Activated CD8-positive, alpha-beta T cell treated with anti-CD3 and anti-CD28 coated beads, Interleukin-2, amount 10 ng/mL, durations not matched to agents 7 days and 5 days (primary cell): ENCODE measurements at places on chromosomes 6 and 20.

- no peak for DNase-seq
Measured at GRCh38 chr20:40718982-40719729, 30.1 kb upstream of the MAFB start.

GRCh38 chr20:47027042-47027441 lies 132.4 kb downstream of the EYA2 start:
- DNase-seq: no peak

GRCh38 chr20:44642203-44643153 lies 9.0 kb downstream of the ADA start:
- DNase-seq: peak; percentile 59

DNA sequence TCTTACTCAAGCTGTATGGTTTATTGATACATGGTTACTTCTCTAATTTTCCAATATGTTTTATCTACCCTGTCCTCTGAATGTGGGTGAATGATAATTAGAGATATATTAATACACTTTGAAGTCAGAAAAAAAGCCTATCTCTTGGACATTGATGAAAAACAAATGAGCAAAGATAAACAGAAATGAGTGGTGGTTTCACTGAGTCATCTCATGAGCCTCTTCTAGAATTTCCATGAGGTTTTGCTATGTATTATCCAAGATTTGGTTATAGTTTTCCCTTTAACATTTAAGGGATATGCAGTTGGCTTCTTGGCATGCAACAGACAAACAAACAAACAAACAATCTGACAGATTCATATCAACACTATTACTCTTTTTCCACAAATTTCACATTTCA lies 586.8 kb downstream of the RFPL4B start:
- no peak for DNase-seq

DNA sequence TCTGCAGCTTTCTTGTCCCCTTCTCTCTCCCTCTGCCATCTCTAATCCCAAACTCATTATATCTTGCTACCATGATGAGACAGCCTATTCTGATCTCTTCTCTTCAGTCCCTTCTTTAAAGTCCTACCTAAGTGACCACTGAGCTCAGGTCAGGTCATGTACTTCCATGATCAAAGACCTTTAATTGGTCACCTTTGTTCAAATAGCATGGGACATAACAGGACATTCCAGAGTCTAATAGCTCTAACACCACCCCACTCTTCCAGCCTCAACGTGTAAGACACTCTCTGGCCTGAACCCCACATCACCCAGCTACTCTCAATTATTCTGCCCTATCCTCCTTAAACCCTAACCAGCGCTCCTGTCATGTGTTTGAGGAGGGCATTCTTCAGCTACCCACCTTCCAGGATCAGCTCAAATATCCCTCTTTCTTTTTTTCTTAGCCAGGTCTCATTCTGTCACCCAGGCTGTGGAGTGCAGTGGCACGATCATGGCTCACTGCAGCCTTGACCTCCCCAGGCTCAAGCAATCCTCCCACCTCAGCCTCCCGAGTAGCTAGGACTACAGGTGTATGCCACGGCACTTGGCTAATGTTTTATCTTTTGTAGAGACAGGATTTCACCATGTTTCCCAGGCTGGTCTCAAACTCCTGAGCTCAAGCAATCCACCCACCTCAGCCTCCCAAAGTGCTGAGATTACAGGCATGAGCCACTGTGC lies 2.1 kb upstream of the SMLR1 start:
- DNase-seq: no peak

- DNase-seq: no peak
Measured at GRCh38 chr6:140174524-140174923, 800.1 kb upstream of the CITED2 start.

DNA sequence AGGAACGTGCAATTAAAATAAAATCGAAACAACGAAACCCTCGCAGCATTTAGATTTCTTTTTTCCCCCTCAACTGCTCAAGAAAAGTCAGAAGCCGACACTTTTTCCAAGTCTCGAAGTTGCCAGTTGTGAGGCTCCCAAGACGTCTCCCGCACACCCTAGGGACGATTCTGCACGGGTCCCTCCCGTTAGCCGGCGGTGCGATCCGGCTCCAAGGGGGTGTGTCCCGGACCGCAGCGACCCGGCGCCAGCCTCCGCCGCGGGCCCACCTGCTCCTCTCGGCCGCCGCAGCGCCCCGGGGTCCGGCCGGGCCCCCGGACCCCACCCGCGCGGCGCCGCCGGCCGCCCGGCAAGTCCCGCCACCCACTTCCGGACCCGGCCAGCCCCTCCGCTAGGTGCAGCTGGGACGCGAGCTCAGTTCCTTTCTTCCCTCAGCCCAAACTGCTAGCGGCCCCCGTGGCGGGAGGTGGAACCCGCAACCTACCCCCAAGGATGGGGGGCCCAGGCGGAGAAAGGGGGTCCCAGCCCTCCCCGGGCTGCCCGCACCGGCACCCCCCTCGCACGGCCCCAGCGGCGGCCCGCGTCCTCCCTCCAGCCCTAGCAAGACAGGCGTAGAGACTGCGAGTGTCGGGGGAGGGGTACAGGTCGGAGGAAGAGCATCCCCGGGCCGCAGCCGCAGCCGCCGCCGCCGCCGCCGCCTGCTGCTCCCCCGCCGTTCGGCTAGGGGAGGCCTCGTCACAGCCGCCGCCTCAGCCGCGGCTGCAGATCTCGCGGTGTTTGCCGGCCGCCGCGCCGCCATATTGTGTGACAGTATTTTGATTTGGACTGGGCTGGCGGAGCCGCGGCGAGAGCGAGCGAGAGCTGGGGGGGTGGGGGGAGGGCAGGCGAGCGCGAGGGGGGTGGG lies 520 bp upstream of the TAB2 start:
- peak; percentile 93 for DNase-seq

DNA sequence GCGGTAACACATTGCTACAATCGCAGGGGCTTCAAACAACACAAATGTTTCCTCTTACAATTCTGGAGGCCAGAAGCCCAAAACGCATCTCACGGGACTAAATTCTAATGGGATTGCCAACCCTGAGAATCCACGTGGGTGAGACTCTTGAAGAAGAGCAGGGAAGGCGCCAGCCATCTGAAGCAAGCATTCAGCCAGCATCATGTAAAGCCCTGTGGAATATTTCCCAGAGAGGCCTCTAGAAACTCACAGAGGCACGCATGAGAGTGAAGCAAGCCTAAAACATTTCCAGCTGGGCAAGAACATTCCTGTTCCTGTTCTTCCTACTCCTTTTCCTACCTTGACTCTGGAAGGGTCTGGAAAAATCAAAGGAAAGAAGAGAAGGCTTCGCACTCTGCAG lies 19.6 kb upstream of the FNDC1 start:
- DNase-seq: no peak

- DNase-seq: no peak
Measured at GRCh38 chr6:133788556-133788955, 100.4 kb upstream of the TCF21 start.

DNA sequence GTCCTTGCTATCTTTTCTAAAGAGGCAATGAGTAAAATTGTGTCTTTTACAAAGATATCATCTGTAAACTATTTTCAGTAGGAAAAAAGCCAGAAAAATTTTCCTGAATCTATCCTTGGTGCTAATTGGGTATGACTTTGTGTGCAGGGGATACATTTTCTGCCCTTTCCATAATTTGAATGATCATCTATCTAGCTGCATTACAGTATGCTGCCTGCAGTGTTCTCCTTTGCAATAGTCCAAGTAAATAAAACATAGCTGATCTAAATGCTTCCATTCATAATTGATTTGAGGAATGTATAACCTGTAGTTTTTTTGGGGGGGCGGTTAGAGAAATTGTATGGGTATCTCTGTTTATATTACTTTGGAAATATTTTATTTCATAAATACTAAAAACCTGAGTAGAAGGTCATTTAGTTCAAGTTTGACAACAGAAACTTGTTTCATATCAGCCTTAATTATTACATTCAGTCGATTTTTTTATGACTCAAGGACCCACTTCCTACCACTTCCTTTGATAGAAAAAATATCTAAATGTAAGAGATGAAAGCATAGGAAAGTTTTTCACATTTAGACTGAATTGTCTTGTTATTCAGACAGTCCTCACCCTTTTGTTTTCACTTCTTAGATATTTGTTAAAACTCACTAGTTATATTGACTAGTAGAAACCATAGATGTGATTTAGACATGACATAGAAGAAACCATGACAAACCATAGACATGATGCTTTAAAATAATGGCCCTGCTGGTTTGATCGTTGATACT lies 75.3 kb downstream of the AIG1 start:
- no peak for DNase-seq

DNA sequence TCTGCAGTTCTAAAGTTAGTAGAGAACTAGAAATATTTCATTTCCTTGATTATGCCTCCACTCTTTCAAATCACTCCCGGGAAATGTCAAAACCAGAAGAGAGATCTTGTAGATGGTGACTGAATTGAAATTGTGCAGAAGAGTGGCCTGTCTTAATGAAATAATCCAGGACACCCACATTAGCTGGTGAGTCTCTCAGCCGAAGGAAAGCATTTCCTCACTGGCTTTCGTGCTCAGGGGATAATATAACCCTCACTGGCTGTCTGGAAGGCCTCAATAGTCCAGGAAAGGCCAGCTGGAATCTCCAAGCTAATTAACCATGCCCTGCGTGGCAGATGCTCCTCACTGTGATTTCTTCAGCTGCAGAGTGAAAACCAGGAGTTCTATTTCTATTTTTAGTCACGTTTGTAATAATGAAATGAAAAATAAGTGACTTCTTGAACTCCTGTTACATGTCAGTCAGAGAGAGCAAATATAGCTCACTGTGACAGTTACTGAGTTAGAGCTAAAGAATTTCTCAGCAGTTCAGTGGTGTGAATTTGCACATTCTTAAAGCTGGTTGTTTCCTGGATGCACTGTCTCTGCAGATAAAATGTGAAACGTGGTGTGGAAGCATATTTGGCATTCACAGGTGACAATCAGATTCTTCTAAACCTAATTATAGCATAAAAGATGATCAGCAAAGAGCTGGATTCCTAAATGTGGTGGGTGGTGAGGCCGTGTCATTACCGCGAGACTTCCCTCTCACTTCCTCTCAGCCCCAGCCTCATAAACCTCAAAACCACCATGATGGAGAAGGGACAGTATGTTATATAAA lies 211.7 kb downstream of the LMBRD1 start:
- peak; percentile 23 for DNase-seq

DNA sequence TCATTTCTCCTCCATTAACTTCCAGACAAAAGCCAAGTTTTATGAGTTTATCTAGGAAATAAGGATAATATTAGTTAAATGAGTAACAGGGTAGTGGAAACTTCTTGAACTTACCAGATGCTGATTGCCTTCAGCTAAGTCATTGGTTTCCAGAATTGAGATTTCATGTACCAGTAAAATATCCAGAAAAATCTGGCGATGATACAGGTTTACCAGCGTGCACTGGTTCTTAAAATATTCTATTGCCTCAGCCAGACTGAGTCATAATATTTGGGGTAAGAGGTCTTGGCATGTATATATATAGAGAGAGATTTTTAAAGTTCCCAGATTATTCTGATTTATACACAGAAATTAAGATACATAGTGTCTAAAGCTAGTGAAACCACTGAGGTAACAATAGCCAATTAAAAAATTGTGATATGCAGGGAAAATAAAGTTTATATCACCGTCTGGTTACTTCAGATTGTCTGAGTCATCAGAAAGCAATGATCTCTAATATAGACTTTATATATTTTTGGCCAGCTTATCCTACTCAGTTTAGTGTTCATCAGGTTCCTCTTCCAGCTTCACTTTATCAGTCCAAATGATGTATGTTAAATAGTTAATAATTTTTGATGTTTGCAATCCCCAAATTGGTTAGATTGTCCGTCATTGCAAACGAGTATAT lies 39.5 kb upstream of the SDHAF4 start:
- no peak for DNase-seq

GRCh38 chr6:41373627-41373918 lies 38.2 kb downstream of the NCR2 start:
- no peak for DNase-seq

- DNase-seq: no peak
Measured at GRCh38 chr20:55576981-55577380, 428.3 kb downstream of the CBLN4 start.

DNA sequence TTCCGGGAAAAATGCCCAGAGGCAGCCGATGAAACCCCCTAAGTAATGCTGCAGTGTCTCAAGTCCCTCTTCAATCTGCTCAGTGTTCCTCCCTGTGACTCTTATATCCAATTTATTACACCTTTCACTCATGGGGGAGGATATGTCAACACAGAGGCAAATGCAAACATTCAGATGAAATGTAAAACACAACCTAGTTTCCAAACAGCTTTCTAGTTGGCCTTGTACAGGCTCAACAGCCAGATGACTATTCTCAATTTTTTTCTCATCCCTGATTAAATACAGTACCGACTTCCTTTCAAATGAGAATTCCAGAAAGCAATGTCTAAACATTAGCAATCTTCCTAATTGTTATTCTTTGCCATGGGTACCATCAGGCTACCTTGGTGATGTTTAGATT lies 65.0 kb downstream of the BLOC1S5 start:
- DNase-seq: no peak

DNA sequence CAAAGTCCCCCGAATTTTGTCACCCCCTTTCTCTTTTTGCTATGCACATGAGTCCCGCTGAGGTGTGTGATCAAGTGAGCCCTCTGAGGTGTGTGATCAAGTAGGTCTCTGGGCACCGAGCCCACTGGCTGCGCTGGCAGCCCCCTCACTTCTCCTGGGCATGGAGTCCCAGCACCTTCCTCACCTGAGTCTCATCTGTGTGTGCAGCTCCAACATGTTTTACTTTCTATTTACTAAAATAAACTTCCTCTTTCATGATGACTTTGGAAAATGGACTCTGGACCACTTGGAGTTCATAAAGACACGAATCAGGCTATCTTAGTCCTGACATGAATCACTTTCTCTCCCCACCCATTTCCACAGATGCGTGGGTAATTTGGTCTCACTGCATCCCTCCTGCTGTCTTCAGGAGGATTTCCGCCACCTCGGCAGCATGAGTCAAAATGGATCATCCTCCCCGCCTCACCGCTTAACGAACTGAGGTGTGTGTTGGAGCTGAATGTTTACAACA lies 39.8 kb downstream of the PRDM1 start:
- DNase-seq: no peak

DNA sequence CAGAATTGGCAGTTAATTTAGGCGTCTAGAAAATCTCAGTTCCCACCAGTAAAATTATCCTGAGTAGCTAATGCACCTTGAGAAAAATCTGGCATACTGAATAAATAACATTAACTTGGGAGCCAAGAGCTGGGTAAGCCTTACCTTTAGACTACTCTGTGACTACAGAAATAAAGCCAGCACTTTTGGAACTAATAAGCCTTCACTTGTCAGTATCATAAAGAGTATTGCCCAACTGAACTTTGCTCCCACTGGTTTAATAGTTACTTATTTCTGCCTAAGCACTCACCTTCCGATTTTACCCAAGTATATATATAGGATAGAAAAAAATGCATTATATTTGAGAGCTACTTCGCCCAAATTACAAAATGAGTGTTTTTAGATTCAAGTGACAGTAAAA lies 10.7 kb downstream of the FAM8A1 start:
- DNase-seq: no peak

GRCh38 chr6:144214622-144215401 lies 64.5 kb downstream of the STX11 start:
- no peak for DNase-seq
